ENCODE measurements at places on chromosomes 4 and X. TPM values are rescaled to one million over a fixed set of nuclear protein-coding genes. Genes with fewer than 3 reads are reported as not detected.

KIAA0232 gene
- 16.1 TPM for total RNA-seq

PAK3 gene
- total RNA-seq: 1.4 TPM

PF4V1 gene
- 67.9 TPM for total RNA-seq

ASB9 gene
- total RNA-seq: not detected

TEX11 gene
- total RNA-seq: not detected

TTC29 gene
- not detected for total RNA-seq

- DNase-seq: peak; percentile 26
Observed at GRCh38 chrX:12984603-12985319, 9.9 kb downstream of the TMSB4X start.

DNA sequence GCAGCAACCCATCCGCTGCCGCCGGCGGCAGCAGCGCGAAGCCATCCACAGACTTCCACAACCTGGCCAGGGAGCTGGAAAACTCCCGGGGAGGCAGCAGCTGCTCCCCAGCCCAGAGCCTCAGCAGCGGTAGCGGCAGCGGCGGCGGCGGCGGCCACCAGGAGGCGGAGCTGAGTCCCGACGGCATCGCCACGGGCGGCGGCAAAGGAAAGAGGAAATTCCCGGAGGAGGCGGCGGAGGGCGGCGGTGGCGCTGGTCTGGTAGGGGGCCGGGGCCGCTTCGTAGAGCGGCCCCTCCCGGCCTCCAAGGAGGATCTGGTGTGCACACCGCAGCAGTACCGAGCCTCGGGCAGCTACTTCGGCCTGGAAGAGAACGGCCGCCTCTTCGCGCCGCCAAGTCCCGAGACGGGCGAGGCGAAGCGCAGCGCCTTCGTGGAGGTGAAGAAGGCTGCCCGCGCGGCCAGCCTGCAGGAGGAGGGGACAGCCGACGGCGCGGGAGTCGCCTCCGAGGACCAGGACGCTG is 4.9 kb downstream of the PRDM8 start:
- peak; percentile 80 for DNase-seq

GRCh38 chr4:169131556-169132208 is 121.6 kb upstream of the CBR4 start:
- DNase-seq: no peak

- no peak for DNase-seq
Observed at GRCh38 chr4:77734928-77735327, 84.2 kb downstream of the CNOT6L start.

- no peak for DNase-seq
Observed at GRCh38 chr4:141121101-141121500, 12.2 kb downstream of the RNF150 start.

- no peak for DNase-seq
Observed at GRCh38 chr4:181796502-181796901, 446.7 kb upstream of the TENM3 start.

GRCh38 chrX:65644621-65645289 is 22.7 kb upstream of the MSN start:
- no peak for DNase-seq

DNA sequence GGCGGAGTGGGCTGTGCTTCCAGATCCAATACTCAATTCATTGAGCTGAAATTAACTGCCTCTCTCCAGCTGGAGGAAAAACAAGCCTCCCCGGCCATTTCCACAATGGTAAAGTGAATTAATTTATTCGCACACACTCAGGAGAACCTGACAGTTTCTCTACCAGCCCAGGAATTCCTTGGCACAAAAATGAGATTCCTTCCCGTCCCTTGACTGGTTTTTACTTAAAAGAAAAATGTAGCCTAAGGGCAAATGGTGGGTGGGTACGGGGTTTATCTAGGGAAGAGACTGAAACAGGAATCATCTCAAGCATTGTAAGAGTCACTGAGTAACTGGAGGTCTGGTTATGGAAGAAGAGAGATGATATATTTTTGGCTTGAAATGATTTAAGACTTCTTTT is 102.7 kb downstream of the VCX3A start:
- DNase-seq: no peak

DNA sequence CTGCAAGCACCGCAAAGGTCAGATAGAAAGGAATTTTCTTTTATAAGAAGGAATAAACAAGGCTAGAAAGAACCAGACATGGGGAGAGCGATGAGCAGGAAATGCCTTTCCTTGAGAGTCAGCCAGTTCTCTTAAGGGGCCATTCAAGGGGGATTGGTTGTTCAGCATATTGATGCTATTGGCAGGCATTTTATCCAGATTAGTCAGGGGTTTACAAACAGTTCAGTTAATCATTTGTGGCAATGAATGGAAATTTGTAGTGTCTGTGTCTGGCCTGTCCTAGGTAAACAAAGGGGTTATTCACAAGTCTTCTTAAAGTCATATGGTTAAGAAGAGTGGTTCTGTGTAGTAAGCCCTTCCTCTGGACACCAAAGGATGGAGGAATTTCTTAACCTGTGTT is 184.7 kb upstream of the FRMPD4 start:
- DNase-seq: no peak

DNA sequence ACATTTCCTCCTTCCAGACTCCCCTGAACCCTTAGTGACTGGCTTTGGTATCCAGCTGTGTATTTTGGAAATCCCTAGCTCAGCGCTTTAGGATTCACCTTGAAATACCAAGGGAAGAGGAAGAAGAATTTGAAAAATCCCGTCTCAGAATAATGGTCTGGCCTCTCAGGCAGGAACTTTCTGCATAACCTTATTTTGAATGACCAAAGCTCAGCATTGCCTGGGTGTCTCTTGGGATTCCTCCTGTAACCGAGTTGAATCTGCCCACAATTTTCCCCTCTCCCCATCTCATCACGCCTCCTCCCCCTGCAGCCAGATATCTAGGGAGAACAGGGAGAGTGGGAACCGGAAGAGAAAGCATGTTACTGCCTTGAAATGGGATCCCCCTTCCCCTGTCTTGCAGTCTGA is 116.2 kb downstream of the SMIM20 start:
- no peak for DNase-seq

DNA sequence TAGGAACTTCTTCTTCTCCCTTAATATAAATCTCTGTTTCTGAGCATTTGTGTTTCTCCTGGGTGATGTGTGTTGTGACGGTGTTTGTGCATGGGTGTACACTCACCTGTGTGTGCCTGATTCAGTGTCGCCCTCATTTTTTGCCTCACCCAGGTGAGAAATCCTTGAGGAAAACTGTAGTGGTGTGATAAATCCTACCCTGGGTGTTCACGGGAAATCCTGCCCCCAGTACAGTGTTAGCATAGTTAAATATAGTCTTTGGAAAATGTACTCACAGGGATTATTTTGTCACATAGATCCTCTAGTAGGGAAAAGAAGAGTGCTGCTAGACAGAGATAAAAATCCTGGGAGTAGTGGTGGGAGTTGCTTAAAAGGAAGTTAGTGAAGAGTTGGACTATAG is 291.9 kb upstream of the PITX2 start:
- DNase-seq: no peak

DNA sequence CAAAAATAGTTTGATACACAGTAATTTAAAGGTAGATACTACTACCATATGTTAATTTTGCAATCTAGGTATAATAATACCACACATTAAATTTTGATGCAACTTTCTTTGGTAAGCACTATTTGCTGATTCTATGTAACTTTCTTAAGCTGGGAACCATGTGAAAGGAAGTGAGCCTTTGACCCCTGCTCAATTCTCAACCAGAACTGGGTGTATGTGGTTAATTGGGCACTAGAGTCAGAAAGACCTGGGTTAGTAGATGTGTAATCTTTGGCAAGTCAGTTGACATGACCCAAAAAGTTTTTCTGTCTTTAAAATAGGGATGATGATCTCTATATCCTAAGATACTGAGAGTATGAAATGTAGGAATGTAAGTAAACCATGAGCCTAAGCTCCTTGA is 22.4 kb downstream of the TLR2 start:
- DNase-seq: no peak

GRCh38 chr4:86302251-86302650 is 57.6 kb downstream of the MAPK10 start:
- no peak for DNase-seq

Measured in T-helper 17 cell (primary cell).